ENCODE measurements at places on chromosomes 7 and 10.

DNA sequence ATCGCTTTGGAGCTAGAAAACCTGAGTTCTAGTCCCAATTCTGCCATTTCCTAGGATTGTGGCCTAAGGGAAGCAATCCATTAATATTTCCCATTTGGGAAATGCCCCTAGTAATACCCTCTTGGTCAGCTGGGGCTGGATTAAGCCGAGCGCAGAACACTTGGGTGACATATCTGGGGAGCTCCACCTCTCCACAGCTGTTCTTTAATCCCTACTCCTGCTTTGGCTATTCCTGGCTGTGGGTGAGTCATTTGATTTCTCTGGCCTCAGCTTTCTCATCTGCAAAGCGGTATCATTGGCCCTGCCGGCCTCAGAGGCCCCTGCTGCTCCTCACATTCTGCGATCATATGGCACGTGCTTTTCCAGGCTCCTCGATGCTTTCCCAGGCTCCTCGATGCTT, 108.3 kb downstream of the BUB3 start:
- no peak for DNase-seq

DNA sequence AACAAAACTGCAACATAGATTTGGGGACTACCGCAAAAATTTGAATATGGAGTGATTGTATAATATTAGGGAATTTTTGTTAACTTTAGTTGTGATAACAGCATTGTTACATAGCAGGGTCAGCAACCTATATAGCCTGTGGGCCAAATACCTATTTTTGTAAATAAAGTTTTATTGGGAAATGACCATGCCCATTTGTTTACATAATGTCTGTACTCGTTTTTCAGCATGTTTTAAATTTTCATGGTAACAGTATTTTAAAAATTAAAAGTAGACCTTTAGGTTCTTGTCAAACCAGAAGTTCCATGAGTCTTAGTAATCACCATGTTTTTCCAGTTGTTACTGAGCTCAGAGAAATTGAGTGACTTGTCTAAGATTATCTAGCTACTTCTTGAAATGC, 4.7 kb downstream of the BCAP29 start:
- no peak for DNase-seq

GRCh38 chr10:103680869-103681236, 174.5 kb downstream of the SH3PXD2A start:
- no peak for DNase-seq

DNA sequence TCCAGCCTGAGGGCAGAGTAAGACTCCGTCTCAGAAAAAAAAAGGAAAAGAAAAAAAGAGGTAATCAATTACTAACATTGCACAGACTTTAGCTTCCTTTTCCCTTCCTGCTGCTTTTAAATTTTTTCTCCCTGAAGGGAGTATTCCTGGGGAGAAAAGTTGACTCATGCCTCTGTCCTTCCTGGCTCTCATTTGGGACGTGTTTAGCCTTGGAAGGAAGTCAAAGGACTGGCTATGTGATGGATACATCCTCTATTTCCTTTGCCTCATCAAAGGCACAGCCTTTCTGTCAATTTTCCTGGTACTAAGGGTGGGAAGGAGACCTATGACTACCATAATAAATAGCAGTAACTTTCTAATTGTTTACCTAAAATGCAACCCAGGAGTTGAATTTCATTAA, 77.6 kb downstream of the ITGA8 start:
- DNase-seq: no peak

GRCh38 chr7:87886875-87887274, 10.6 kb downstream of the DBF4 start:
- no peak for DNase-seq

DNA sequence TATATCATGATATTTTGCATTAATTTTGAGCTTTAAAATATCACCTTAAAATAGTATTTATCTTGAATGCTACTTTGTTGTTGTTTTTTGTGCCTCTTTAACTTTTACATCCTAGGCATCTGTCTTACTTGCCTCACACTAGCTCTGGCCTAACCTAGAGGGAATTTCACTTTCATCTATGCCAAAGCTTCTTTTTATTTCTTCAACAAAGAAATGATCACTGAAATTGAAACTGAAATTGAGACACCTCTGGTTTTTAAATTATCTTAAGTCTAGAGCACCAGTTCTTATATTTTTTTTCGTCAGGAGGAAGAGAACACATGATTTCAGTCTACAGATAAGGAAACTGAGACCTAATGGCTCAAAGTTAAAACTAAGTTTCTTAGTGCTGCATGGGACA, 3.5 kb upstream of the SCIN start:
- no peak for DNase-seq

- DNase-seq: no peak
These were observed 1.6 kb downstream of the GPR22 start for GRCh38 chr7:107471292-107472070.

DNA sequence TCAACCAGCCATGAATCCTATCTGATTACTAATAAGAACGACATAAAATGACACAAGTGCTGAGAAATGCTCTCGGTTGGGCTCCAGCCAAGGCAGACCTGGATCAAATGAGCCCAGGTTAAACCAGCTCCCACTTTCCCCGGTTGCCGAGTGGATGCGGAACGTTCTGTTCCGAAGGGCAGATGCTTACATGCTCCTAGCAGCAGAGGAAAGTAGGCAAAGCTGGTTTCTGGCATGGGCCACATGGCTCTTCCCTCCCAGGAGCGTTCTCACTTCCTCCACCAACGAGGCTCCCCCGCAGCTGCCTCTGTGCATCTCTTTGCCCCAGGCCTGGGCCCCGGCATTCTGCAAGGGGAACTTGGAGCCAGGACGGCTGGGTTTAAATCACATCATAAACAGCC, 61.8 kb upstream of the SDK1 start:
- no peak for DNase-seq

GRCh38 chr7:136116186-136116585, 139.0 kb upstream of the MTPN start:
- DNase-seq: no peak

DNA sequence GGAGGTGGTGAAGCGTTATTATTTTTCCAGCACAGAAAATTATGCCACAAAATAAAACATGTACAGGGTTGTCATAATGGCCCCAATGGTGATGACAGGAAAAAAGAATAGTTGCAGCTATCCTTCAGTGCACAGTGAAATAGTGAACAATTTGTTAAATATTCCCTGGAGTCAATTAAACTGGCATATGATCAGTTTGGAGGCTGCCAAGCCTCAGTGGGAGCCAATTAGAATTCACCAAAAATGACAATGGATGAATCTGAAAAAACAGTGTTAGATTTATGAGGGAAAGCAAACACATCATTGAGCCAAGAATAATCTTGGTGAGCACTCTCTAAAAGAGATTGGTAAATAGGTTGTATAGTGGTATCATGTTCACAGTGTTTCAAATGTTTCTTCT, 146.3 kb downstream of the OTUD1 start:
- DNase-seq: no peak

DNA sequence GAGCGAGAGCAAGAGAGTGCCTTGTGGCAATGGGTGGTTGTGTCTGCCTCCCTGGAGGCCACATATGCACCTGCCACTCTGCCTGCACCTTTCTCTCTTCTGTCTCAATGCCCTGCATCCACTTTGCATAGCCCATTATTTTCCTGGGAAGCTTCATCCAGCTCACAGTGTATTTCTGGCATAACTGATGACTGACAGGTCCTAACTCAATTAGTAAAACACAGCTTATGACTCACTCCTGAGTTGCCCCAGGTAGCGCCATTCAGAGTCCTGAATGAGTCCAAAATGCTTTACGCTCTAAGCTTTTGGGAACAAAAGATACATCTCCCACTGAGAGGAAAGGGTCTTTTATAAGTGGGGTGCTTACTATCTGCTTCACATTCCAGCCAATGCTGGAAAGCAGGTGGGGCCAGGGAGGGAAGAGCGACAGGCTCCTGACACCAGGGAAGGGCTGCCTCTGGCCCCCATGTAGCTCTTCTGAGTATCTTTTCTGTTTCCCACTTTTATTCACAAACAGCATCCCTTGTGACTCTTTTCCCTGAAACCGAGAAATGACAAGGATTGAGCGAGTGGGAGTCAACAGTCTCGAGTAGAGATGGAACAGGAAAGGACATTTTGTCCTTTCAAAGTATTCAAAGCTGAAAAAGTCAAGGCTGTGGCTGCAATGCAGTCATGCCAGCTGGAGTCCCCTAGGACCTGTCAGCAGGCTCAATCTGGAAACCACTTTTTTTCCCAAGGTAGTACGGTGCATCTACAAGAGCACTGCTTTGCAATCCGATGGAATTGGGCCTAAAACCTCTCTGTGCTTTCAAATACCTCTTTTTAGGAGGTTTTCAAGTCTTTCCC, 479.3 kb upstream of the PODXL start:
- DNase-seq: no peak

DNA sequence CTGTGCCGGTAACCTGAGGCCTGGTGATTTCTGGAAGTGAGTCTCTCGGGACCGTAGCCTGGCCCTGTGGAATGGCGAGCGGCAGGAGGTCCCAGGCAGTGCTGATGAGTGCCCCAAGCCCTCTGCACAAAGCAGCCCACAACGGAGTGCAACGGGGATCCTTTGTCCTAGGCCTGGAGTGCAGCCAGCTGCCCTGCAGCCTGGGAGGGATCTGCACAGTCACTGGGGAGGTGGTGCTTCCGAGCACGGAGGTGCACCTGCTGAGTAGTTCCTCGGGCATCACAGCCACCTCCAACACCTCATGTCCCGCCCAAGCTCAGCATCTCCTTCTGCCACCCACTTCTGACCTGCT, 162.8 kb upstream of the ZMIZ1 start:
- DNase-seq: peak; percentile 28

DNA sequence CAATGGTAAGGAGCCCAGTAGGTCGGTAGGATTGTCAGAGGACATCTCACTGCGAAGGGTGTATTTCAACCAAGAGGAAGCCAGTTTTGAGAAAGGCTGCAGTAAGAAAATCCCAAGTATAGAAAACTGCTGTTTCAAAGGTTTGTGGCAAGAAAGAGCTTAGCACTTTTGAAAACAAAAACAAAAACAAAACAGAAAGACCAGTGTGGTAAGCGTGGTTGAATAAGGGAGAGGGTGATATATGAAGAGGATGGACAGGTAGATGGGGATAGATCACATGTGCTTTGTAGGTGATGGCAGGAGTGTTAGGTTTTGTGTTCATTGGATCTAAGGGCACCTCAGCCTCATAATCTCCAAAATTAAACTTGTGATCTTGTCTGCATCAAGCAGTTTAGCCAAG, 141.6 kb upstream of the WNT16 start:
- no peak for DNase-seq

- no peak for DNase-seq
These were observed 14.3 kb upstream of the STN1 start for GRCh38 chr10:103932271-103932670.

GRCh38 chr10:36194276-36194675, 552.2 kb upstream of the FZD8 start:
- DNase-seq: no peak

DNA sequence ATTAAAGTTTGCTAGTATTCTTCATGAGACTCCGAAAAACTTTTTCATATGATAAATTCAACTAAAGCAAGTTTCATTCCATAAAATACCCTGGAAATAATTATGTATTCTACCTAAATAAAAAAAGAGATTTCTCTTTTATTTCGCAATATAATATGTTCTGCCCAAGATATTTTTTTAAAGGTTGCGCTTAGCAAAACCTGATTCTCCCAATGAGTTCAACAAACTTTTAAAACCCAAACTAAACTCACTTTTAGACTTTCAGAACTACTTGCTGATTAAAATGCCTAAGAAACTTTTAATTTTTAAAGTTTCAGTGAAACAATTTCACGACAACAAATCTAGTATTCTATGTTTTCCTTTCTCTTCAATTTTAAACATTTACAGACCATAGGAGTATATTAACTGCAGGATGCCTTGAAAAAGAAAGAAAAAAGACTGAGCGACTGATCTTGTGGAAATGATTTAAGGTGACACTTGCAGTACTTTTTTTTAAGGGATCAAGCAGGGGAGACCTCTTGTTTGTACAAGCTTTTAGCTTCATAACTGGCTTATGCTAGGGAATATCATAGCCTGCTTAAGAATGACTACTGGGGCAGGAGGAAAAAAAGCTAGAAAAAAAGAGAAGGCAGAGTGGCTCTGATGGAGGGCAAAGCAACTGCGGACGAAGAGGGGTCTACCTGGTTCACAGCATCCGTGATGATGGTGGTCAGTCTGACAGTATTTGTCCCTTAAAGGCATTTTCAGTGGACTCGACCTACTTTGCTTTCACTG, 1.5 kb downstream of the ZNF800 start:
- DNase-seq: no peak

DNA sequence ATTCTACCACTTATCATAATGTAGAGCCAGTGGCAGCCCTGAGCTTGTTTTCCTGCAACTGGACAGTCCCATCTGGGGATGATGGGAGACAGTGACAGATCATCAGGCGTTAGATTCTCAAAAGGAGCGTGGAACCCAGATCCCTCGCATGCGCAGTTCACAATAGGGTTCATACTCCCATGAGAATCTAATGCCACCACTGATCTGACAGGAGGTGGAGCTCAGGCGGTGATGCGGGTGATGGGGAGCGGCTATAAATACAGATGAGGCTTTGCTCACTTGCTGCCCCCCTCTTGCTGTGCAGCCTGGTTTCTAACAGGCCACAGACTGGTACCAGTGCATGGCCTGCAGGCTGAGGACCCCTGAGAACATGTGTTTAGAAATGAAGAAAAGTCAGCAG, 260.1 kb downstream of the CAMK1D start:
- DNase-seq: no peak

GRCh38 chr10:15370856-15371701, at the start of gene FAM171A1:
TSS of gene FAM171A1 (minus strand) at chr10:15371289. CDS start at chr10:15371052, 237 bp downstream.
- DNase-seq: no peak

- DNase-seq: no peak
These were observed 316.2 kb downstream of the CAMK1D start for GRCh38 chr10:12665501-12665900.

DNA sequence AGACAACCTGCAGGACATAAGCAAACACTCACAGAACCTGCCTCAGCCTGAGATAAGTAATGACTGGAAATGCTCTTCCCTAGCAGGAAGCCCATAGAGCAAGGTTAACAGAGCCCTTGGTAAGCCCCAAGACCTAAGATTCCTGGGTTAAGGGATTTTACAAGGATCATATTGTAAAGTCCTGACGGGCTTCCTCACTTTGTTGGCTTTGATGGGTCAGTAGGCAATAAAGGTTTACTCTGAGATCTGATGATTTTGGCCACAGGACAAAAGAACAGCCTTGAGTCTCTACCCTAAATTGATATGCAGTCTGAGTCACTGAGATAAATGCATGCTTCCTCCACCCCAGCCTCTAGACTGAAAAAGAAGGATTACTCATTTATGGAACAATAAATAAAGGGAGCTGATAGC, 270.8 kb downstream of the HTR7 start:
- peak; percentile 15 for DNase-seq

DNA sequence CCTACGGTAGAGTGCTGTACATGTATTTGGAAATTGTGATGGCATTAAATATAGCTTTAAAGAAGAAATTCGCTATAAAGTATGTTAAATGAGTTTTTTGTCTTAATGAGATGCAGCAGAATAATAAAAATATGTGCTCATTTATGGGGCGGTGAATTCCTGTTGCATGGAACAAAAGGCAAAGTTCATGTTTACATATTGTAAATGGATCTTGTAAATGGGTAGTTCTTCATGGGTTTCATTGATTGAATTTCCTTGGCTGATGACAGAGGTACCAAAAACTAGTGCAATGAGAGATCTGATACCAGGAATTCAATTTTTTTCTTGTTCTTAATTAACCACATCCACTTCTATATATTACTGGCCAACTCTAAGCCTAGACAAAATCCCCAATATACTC, 284.2 kb downstream of the SUGCT start:
- DNase-seq: no peak

GRCh38 chr10:3503299-3503698, 281.7 kb downstream of the KLF6 start:
- no peak for DNase-seq
